CD4-positive, alpha-beta T cell (primary cell): ENCODE measurements at places on chromosomes 11 and 22.
A peak's percentile ranks its signal among the peaks of the same experiment; 100 is the strongest.

DNA sequence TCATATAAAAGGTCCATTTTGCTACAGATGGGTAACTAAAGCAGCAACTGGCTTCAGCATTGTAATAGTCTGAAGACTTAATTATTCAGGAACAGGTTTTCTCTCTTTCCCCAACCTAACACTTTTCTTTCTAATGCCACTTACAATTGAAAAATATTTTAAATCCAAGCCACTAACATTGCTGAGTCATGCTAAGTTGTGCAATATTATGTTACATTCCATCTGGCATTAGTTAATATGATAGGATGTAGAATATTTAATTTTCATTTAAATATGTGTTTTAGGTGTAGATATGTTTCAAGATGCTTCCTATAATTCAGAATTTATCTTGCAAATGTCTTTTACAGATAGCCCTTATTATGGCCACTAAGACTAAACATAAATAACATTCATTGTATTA, 98.6 kb downstream of the KIF18A start:
- no peak overlapping the region for H3K27ac ChIP-seq
- no peak for DNase-seq
- no peak overlapping the region for H3K4me3 ChIP-seq
- no peaks in the 10 kb centered on the region for H3K27me3 ChIP-seq
- H3K36me3 ChIP-seq, result no peaks in the 10 kb centered on the region
- H3K4me1 ChIP-seq, result no peaks in the 10 kb centered on the region

DNA sequence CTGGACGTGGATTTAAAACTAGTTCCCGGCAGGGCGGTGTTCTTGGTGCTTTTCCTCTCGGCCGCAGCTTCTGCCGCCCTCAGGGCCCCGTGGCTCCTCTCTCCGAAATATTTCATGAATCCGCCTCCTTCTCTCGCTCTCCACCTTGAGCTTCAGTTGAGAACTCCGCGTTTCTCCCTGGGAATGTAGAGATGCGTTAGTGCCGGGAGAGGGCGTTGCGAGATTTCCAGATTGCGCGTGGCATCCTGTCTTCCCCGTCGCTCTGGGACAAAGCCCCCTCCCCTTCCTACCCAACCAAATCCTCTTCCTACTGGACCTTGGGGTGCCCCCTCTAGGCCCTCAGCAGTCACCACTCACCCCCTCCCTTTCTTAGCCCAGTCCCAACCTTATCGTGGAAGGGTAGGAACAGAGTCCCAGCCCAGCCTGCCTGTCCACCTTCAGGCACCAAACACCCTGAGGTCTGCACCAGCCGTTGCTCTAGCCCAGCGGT, 15.5 kb upstream of the RAC2 start:
- no peaks in the 10 kb centered on the region for H3K36me3 ChIP-seq
- no peak overlapping the region for H3K27ac ChIP-seq
- H3K4me3 ChIP-seq, result no peak overlapping the region
- no peaks in the 10 kb centered on the region for H3K27me3 ChIP-seq
- H3K4me1 ChIP-seq, result peaks cover 25% of the 10 kb centered on the region

DNA sequence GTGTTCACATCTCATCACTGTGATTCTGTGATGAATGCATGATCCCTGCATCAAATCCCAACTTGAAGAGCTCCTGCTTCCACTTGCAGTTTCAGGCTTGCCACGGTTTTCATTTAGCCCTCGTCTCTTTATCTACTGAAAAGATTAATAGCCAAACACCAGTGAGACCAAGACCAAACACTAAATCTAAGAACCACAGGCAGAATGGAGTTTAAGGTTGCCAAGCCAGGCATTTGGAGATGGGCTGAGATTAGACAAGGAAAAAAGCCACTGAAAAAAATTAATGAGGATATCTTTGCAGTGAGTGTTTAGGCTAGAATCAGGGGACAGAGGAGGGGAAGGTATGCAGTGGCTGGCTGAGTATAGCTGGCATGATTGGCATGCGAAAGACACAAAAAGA, 227.2 kb upstream of the BLID start:
- no peak overlapping the region for H3K4me3 ChIP-seq
- H3K4me1 ChIP-seq, result no peaks in the 10 kb centered on the region
- no peak overlapping the region for H3K27ac ChIP-seq
- DNase-seq, result no peak
- H3K27me3 ChIP-seq, result no peaks in the 10 kb centered on the region

DNA sequence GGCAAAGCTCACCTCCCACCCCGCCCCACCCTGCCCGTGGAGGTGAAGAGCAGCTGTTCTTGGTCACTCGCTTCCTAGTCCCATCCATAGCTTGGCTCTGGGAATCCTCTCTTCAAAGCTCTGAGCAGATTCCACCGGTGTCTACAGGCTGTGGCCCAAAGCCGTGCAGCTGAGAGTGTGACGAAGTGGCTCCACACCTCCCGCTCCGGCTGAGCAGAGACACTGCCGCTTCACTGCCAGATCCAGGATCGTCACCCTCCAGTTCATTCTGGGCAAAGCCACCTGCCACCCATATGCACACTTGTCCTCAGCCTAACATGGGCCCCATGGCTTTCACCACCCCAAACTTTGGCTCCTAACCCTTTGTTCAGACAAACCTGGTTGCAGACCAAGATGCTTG, 532.9 kb upstream of the B3GAT1 start:
- no peaks in the 10 kb centered on the region for H3K27me3 ChIP-seq
- no peaks in the 10 kb centered on the region for H3K36me3 ChIP-seq
- DNase-seq, result no peak

DNA sequence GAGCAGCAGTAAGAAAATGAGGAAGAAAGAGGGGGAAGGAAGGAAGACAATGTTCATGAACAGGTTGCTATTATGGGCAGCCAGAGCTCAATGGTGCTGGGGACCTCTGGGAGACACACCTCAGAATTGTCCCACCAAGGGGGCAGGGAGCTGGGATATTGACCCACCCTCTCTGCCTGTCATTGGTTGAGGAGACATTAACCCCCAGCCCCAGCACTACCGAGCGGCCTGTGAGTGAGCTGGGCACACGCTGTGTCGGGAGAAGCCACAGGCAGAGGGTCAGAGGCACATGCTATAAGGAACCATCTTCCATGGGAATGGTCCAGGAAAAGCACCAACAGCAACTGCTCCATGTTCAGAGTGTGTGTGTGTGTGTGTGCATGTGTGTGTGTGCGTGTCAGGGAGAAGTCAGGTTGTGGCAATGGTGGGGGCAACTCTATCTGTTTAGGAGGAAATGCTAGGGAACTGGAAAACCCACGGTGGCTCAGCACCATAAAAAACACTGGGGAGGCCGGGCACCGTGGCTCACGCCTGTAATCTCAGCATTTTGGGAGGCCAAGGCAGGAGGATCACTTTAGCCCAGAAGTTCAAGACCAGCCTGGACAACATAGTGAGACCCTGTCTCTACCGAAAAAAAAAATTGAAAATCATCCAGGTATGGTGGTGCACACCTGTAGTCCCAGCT, 49.2 kb downstream of the CD6 start:
- H3K27me3 ChIP-seq, result no peaks in the 10 kb centered on the region
- H3K36me3 ChIP-seq, result peaks cover 51% of the 10 kb centered on the region
- H3K27ac ChIP-seq, result peak overlapping the region; percentile 81
- no peak overlapping the region for H3K4me3 ChIP-seq
- DNase-seq, result no peak
- peaks cover 79% of the 10 kb centered on the region for H3K4me1 ChIP-seq

GRCh38 chr11:116649268-116649667, 123.5 kb downstream of the BUD13 start:
- no peak for DNase-seq
- no peaks in the 10 kb centered on the region for H3K36me3 ChIP-seq
- no peak overlapping the region for H3K4me3 ChIP-seq
- H3K27me3 ChIP-seq, result no peaks in the 10 kb centered on the region
- no peaks in the 10 kb centered on the region for H3K4me1 ChIP-seq
- no peak overlapping the region for H3K27ac ChIP-seq

GRCh38 chr11:112249871-112250610, 10.6 kb downstream of the PLET1 start:
- H3K36me3 ChIP-seq, result no peaks in the 10 kb centered on the region
- H3K27ac ChIP-seq, result no peak overlapping the region
- H3K4me1 ChIP-seq, result no peaks in the 10 kb centered on the region
- no peaks in the 10 kb centered on the region for H3K27me3 ChIP-seq
- DNase-seq, result no peak

DNA sequence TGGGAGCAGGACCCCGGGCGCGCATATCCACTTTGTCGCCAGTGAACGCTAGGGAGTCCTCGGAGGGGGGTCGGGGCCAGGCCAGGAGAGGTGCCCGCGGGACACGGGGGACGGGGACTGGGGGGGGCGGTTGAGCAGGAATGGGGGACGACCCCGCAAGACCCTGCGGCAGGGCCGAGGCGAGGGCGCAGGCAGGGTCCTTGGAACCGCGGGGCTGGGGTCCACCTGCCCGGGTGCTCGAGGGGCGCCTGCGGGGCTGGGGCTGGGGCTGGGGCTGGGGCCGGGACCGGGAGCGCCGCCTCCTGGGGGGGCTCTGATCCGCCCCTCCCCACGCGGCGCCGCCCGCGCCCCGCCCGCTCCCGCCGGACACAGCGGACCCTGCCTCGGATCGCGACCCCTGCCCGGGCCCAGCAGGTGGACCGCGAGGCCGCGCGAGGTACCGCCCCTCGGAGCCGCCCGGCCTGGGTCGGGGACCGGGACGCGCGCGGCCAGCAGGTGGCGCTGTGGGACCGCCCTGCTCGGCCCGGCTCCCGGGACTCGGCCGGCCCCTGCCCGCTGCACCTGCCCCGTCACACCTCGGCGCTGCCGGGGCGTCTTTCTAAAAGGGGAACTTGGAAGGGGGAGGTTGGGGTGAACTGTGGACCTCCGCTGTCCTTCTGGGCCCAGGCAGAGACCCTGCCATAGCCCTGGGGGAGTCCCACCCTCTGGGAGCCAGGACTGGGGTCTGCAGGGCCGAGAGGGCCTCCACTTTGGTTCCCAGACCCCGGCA, 11.0 kb downstream of the CRELD2 start:
- no peak overlapping the region for H3K27ac ChIP-seq
- no peaks in the 10 kb centered on the region for H3K27me3 ChIP-seq
- no peaks in the 10 kb centered on the region for H3K36me3 ChIP-seq
- peak; percentile 79 for DNase-seq

DNA sequence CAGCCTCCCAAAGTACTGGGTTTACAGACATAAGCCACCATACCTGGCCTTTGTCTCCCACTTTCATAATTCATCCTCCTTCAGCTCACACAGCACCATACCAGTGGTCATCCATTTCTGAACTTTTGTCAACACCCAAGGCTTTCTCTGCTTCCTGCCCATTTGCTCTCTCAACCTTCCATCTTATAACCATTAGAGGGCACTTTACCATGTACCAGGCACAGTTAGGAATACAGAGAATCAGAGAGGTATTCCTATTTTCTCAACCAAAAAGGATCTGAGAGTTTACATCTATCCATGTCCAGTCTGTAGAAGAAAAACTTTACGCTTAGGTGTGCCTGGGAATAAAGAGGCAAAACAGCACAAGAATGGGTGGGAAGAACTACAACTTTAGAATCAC, 397.6 kb downstream of the BUD13 start:
- H3K27ac ChIP-seq, result no peak overlapping the region
- no peak overlapping the region for H3K4me3 ChIP-seq
- no peaks in the 10 kb centered on the region for H3K27me3 ChIP-seq
- DNase-seq, result no peak
- H3K4me1 ChIP-seq, result no peaks in the 10 kb centered on the region

- no peaks in the 10 kb centered on the region for H3K27me3 ChIP-seq
- peaks cover 10% of the 10 kb centered on the region for H3K4me1 ChIP-seq
- H3K27ac ChIP-seq, result no peak overlapping the region
- no peak overlapping the region for H3K4me3 ChIP-seq
- H3K36me3 ChIP-seq, result peaks cover 3% of the 10 kb centered on the region
Observed at GRCh38 chr11:117045956-117046355, 52.3 kb downstream of the SIK3 start.

- DNase-seq, result no peak
- no peak overlapping the region for H3K4me3 ChIP-seq
- H3K36me3 ChIP-seq, result no peaks in the 10 kb centered on the region
- H3K27ac ChIP-seq, result no peak overlapping the region
Observed at GRCh38 chr11:129215506-129216245, 23.6 kb upstream of the ARHGAP32 start.

DNA sequence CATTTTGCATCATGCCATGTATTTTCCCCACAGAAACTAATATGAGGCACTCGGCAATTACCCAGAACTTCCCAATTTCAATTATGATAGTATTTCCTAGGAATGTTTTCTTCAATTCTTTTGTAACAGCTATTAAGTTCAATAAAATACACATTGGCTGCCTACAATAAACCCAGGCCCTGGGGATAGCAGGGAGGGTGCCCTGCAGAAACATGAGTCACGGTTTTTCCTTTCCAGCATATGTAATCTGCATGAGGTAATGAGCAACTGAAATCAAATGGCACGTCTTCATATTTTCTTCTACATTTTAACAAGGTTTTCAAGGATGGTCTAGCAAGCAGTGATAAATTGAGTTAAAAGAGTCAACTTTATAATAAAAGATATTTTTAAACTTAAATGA, 32.0 kb downstream of the GUCY1A2 start:
- H3K27me3 ChIP-seq, result no peaks in the 10 kb centered on the region
- DNase-seq, result no peak

DNA sequence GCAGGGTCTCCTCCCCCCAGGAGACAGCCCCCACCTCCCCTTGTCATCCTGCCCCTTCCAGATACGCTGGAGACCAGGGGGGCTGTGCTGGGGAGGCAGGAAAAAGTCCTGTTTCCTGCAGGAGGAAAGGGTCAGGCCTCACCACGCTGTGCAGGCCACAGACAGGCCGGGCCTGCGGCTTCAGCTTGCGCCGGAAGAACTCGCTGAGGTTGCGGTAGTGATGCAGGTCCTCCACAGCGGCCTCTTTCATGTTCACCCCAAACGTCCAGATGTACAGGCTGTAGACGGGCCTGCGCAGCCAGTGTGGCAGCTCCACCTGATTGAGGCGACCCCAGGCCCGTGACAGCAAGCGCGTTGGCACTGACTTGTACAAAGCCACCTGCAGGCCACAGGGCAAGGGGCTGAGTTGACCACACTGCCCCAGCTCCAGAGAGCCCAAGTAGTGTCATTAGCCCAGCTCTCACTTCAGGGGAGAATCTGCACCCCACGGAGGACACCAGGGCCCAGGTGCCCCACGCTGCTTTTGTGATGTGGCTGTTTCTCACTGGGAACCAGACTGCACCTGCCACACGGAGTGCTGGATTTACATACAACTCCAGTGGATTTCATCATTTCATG, 40.4 kb downstream of the PISD start:
- peaks cover 15% of the 10 kb centered on the region for H3K4me1 ChIP-seq
- no peak for DNase-seq
- peaks cover 64% of the 10 kb centered on the region for H3K36me3 ChIP-seq
- no peak overlapping the region for H3K4me3 ChIP-seq
- no peak overlapping the region for H3K27ac ChIP-seq
- no peaks in the 10 kb centered on the region for H3K27me3 ChIP-seq

GRCh38 chr11:57458410-57459163, 1.7 kb upstream of the RTN4RL2 start:
- no peaks in the 10 kb centered on the region for H3K36me3 ChIP-seq
- peaks cover 42% of the 10 kb centered on the region for H3K4me1 ChIP-seq
- H3K4me3 ChIP-seq, result peak overlapping the region; percentile 38

GRCh38 chr11:125464270-125464662, 31.8 kb downstream of the FEZ1 start:
- H3K4me3 ChIP-seq, result no peak overlapping the region
- no peak for DNase-seq
- peaks cover 15% of the 10 kb centered on the region for H3K27me3 ChIP-seq
- no peak overlapping the region for H3K27ac ChIP-seq
- H3K36me3 ChIP-seq, result no peaks in the 10 kb centered on the region
